ENCODE measurements at places on chromosomes 2 and 18.

DNA sequence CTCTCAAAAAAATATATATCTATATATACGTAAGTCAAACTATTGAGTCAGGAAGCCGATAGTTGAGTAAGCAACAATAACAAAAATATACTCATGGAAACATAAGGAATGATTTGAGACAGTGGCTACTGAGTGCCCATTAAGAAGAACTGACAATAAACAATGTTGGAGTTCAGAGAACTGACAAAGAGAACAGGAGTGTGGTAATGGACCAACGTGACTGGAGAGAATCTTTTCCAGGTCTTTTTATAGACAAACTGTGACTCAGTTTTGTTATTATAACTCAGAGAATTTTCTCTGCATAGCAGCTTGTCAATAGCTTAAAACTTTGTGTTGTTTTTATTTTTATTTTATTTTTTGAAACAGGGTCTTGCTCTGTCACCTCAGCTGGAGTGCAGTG, 4.6 kb upstream of the GALM start:
- no peak for DNase-seq

DNA sequence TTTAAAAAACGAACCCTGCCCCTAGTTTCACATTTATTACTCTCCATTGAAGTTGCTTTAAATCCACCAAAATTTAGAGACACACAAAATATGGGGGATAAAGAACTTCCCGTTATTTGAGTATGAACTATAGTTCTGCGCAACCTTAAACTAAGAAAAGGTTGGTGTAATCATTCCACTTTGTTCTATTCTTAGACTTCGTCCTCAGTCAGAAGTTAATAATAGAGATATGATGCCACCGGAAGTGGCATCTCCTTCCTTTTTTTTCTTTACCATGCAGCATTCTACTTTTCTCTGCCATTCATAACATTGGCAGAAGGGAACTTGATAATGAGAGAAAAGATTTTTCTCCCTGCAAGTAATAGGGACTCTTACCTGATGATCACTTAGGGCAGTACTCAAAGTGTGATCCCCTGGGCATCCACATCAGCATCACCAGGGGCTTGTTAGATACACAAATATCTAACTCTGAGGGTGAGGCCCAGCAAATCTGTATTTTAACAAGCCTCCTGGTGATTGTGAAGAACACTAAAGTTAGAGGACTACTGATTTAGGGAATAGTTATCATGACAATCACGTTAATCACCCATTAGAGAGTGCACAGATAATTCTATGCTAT, 147.7 kb upstream of the DTNA start:
- DNase-seq, result no peak

DNA sequence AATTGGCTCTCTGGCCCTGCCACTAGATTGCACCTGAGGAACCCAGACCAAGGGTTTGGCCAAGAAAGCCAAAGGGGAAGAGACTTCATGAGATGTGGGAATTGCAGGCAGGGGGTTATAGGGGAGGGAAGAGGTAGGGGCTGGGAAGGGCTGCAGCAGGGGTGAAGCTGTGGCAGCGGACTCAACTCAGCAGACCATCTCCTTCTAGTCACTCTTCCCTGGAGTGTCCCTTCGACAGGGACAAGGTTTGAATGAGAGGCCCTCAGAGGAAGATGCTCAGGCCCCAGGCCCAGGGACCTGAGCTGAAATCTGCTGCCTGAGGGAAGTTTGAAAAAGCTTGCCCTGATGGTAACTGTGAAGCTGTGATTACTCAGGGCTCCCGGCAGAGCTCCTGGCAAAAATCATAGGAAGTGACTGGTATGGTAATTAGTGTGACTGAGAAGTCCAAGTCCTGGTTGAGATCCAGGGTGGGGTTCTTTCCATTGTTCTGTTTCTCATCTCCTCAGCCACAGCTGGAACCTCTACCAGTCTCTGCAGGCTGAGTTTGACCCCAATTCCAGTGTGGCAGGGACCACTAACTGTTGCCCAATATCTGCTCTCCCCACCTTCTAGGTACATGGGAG, 300.9 kb downstream of the CYP26B1 start:
- no peak for DNase-seq

DNA sequence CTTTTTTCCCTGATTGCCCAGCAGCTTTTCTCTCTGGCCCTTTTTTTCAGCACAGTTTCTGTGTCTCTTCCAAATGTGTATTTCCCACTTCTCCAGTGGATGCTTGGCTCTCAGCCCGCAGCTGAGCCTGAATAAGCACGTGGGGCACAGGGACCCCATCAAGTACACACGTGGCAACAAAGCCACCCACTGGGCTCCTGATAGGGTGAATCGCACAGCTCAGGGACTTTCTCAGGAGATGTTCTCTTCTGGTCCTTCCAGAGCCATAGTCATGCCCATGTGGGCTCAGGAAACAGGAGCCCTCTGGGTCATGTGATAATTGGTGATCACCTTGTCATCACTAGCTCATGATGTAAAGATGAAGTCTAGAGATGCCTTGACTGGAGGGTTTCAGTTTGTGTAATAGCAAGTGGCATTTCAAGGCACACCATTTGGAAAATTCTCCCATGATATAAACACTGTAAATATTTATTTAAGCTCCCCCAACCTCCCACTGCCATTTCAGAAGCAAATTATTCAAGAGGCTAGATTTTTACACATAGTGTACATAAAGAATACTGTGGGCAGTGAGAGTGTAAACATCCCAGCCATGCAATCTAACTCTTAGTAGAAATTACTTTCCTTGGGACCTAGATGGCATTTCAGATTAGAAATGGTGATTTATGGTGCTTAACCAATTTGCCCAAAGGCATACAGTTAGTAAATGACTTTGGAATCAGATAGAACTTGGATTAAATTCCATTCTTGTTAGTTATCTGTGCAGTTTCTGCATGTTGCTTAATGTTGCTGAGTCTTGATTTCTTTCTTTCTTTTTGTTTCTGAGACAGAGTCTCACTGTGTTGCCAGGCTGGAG, 597.5 kb downstream of the SLC4A3 start:
- no peak for DNase-seq

- DNase-seq, result no peak
Measured at GRCh38 chr2:188235364-188235763, 56.3 kb upstream of the GULP1 start.
